ENCODE measurements at places on chromosomes 7 and 10. TPM values are rescaled to one million over a fixed set of nuclear protein-coding genes. Genes with fewer than 3 reads are reported as not detected.

The SPDYE9 gene
- not detected for polyA plus RNA-seq

The FAM237B gene
- not detected for polyA plus RNA-seq

- DNase-seq, result peak; percentile 76
Observed at GRCh38 chr10:77849039-77849664, 77.4 kb downstream of the DLG5 start.

The IFIT2 gene
- 6.9 TPM for polyA plus RNA-seq

- no peak for DNase-seq
Observed at GRCh38 chr10:45183174-45183573, 132.2 kb downstream of the OR13A1 start.

- DNase-seq, result no peak
Observed at GRCh38 chr10:13857451-13857850, 270.7 kb downstream of the PRPF18 start.

GRCh38 chr10:102648269-102648888, 4.1 kb downstream of the TRIM8 start:
- no peak for DNase-seq

The RPS24 gene
- polyA plus RNA-seq, result 3,199 TPM

DNA sequence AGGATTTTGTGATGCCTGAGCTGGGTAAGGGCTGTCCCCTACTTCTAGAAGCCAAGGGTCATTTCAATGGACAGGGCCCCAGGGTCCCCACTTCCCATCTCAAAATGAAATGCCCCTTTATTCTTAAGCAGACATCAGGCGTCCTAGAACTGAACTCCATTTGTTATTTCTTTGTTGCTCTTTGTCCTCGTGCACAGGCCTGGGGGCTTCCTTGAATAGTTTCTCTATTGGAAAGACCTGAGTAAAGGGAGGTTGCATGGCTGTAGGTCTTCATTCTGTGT, 311.4 kb upstream of the ZNF32 start:
- DNase-seq, result no peak

DNA sequence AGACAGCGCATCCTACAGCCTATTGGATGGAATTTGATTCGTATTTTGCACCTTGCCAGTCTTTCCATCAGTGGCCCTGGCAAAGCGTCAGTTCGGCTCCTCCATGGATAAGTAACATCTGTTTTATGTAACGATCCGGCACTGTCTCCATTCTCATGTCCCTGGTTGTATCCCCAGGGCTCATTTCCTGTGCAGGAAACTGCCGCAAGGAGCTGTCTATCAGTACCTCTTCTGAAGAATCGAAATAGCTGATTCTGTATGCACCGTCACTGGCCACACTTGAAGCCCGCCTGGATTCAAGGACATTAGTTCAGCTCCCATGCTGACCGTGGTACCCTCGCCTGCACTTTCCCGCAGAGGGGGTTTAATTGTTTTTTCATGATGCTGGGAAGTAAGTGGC, 53.1 kb upstream of the NPS start:
- no peak for DNase-seq

- peak; percentile 26 for DNase-seq
Observed at GRCh38 chr10:72953687-72954086, 919 bp downstream of the PLA2G12B start.

DNA sequence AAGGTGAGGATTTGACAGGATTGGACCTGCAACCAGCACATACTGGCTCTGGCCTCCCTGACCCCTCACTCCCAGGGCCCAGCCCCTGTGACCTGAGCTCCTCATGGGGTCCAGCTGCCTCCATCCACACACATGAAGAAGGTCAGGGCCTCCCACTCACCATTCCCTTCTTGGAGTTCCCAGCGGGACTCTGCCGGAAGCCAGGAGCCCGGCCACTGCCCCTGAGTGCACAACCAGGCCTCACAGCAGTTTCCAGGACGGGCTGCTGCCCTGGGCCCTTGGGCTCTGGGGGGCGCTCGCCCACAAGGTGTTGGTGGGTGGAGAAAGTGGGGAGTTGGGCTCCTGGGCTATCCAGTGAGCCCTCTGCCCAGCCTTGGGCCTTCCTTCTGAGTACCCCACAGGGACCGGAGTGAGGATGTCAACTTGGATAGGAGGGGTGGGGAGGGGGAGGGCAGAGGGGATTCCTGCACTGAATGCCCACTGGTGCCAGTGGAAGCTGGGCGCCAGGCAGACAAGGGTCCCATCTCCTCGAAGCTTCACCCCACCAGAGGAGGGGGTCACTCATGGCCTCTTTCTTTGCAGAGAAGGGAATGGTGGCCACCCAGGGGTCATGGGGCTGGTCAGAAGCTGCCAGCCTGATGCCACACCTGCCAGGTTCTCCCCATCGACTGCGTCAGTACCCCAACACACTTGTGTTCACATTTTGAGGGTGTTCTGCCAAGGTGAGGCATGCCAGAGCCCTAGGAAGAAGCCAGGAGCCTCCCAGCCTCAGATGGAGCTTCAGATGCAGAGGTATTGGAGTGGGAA, 115.3 kb downstream of the PTPN20 start:
- no peak for DNase-seq

- DNase-seq, result peak; percentile 88
Observed at GRCh38 chr7:65239707-65240352, 133.8 kb upstream of the ZNF92 start.

DNA sequence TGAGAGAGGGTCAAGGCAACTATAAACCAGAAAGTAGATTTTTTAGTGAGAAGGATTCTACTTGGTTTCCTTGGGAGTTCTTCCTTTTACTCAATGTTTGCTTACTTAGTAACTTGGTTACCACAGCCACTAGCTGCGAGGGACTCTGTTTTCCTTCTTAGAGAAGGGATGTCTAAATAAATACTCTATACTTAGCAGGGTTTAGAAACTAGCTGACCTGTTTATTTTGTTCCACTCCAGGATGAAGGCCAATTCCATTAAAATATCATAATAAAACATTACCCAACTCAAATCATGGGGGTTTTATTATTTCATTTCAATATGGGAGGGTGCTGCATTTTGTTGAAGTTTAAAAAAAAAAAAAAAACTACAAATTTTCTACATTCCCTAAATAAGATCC, 87.3 kb downstream of the PPP1R3A start:
- DNase-seq, result no peak

GRCh38 chr10:89793649-89794254, 92.4 kb downstream of the KIF20B start:
- peak; percentile 87 for DNase-seq

GRCh38 chr7:31488562-31489203, 25.2 kb upstream of the ITPRID1 start:
- no peak for DNase-seq
